GM04503 (cell line): ENCODE measurements at places on chromosomes 1 and 21.

GRCh38 chr1:201573030-201573429, 34.1 kb downstream of the NAV1 start:
- no peak for DNase-seq

- DNase-seq, result no peak
Observed at GRCh38 chr1:5752746-5753548, 239.3 kb downstream of the NPHP4 start.

GRCh38 chr1:14517841-14518180, 80.7 kb upstream of the KAZN start:
- DNase-seq, result no peak

DNA sequence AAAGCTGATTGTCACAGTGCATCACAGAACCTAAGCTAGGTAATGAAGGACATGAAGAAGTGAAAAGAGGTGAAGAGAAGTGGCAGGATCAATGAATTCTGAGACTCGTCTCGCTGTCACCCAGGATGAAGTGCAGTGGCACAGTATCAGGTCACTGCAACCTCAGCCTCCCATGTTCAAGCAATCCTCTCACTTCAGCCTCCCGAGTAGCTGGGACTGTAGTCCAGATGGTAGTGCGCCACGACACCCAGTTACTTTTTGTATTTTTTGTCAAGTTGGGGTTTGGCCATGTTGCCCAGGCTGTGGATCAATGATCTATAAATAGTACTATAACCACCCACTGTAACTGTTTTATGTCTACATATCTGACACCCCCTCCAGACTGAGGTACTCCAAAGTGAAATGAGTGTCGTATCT, 33.1 kb downstream of the PTP4A2 start:
- no peak for DNase-seq

DNA sequence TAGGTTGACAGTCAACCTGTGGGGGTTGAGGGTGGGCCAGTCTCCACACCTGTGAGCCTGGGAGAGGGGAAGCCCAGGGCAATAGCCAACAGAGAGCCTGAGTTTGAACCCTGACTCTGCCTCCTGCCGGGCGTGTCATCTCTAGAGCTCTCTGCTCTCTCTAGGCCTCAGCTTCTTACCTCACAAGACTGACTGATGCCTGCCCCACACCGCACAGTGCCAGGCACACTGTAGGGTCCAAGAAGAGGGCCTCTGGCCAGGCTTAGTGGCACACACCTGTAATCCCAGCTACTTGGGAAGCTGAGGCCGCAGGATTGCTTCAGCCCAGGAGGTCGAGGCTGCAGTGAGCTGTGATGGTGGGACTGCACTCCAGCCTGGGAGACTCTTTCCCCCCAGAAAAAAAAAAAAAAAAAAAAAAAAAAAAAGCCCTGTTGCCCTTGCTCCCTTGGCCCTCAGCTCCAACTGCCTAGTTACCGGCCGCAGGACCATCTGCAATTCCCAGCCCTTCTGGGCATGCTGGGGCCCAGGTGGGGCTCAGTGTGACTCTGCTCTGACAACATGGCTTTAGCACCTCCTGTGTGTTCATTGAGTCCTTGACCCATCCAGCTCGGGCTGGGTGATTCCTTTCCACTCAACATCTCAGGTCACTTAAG, 25.1 kb downstream of the GRHL3 start:
- no peak for DNase-seq

DNA sequence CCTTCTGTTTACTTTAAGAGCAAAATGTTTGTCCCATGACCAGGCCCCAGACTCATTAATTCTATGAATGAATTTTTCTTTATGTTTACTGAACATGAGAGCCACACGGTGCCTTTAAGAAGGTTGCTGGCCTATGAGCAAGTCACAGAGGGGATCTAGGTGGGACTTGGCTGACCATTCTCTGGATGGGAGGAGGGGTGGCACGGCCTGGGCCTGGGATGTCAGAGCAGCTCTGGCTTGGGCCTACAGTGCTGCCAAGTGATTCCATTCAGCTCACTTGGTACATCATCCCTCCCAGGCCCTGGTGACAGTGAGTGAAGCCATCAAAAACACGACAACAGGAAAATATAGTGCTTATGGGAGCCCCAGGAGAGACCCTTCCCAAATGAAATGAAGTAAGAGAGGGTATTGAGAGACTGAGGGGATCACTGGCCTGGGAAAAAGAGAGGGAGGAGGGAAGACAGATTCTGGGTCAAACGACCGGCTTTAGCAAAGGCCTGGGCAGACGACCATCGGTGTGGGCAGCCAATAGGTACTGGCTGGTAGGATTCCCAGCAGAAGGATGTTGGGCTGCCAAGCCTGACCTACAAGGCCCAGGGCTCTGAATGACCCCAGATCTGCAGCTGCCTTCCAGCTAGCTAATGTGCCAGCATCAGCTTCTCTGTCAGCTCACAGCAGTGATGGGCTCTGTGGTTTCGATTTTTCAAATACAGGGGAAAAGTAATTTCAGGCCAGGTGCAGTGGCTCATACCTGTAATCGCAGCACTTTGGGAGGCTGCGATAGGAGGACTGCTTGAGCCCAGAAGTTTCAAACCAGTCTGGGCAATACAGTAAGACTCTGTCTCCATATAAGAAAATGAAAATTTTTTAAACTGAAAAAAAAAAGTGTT, 3.3 kb downstream of the TMEM53 start:
- DNase-seq, result no peak

GRCh38 chr1:35599411-35599810, 26.3 kb downstream of the TFAP2E start:
- no peak for DNase-seq

DNA sequence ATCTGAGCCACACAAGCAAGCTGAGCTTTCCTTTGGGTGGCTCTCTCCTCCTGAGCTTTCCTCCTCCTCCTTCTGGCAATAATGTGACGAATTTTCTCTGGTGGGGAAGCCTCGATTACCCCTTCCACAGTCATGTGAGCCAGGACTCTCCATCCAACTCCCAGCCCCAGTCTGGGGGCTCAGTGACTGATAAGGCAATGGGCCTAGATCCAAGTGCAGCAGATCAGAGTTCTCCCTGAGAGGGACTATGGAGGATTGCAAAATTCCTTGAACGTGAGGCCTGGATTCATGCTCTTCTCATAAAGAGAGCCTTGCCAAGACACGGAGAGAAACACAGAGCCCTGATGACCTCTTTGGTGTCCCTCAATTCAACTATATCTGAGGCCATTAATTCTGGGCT, 31.3 kb upstream of the TRIM67 start:
- DNase-seq, result no peak

DNA sequence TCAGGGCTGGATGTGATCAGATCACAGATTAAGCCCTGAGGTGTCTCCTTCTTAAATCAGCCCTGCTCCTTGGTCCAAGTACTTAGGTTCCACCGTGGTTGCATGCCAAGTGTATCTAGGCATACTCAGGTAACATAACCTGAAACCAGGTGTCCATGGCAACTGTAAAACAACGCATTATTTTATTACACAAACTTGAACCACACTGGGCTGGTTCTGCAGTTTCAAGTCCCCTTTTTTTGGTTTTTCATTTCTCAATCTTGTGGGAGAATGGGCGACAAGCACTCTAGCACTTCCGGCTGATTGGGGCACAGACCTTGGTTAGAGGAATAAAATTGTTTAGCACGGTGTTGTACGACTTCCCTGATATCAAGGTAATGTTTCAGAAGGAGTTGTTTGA, 65.2 kb downstream of the GBP6 start:
- DNase-seq, result no peak

DNA sequence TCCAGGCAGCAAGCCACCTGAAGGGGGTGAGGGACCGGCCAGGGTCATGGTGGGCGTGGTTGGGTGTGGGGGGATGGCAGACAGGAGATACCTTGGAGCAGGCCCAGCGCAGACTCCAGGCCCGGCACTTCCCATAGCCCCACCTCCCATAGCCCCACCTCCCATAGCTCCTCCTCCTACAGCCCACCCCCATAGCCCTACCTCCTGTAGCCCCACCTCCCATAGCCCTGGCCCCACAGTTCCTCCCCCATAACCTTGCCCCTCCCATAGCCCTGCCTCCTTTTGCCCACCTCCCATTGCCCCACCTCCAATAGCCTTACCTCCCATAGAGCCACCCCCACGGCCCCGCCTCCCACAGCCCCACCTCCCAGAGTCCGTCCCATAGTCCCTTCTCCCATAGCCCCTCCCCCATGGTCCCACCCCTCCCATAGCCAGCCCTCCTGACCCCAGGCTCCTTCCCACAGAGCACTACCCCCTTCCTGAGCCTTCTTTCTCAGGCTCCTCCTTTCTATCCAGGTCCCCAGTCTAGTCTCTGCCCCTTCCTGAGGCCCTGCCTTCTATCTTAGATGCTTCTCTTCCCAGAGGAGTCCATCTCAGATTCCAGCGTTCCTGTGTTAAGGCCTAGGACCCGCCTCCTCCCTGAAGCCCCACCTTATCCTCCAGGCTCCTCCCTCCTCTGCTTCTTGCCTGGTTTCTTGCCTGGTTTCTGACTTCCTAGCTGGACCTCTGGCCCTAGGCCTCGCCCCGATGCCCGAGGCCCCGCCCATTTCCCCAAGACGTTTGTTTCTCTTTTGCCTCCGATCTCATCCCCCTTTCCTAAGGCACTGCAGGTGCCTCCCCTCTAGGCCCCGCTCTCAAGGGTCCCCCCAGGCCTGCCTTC, 46.8 kb downstream of the PTPRU start:
- no peak for DNase-seq

DNA sequence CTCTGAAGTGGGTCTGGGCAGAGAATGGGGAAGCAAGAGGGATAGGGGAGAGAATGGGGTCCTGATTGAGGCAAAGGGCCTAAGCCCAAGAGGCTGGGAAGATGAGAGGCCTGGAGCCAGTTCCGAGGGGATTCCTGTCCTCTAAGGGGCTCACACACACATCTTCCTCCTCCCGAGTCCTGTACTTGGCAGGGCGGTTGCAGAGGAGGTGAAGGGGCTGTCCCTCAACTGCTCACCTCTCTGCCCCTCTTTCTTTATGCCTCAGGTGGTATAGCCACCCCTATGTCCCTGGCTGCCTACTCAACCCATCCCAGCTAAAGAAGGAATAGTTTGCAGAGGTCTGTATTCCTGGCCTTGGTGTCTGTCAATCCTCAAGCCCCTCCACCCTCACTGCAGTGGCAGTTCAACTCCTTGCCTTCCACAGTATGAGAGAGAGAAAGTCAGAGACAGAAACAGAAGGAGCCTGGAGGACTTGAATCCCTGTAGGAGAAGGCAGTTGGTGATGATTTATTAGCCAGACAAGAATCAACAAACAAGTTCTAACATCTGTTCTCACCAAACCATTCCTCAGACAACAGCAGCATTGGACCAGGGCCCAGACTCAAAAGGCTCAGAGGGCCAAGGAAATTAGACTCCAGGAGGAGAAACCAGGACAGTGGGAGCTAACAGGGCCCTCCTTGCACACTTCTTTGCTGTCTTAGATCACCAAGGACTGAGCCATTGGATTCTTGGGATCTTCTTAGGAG, 10.7 kb downstream of the SH2D2A start:
- peak; percentile 76 for DNase-seq

DNA sequence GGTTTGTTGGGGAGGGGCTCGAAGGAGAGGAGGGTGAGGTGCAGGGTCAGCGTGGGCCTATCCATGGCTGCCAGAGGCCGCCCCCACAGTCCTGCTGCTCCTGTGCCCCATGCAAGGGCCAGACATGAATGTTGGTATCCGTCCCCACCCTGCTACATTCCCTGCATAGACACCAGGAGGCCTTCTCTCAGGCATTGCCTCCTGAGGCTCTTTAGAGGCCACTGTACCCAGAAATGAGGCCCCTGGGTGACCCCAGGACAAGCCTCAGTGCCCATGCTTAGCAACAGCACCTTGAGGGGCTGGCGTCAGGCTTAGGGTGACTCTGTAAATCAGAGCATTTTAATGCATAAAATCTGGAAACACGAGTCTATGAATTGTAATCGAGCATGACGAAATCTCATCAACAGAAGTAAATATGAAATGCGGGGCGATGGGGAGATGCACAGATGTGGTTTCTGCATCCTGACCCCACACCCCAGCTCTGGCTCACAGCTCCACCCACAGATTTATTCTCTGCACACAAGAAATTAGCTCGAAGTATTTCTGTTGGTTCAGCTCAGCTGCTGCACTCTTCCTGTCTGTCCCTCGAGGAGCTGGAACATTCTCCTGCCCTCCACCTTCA, 124.0 kb upstream of the CSF3R start:
- no peak for DNase-seq

- no peak for DNase-seq
Observed at GRCh38 chr1:204730826-204731459, 45.4 kb upstream of the LRRN2 start.

DNA sequence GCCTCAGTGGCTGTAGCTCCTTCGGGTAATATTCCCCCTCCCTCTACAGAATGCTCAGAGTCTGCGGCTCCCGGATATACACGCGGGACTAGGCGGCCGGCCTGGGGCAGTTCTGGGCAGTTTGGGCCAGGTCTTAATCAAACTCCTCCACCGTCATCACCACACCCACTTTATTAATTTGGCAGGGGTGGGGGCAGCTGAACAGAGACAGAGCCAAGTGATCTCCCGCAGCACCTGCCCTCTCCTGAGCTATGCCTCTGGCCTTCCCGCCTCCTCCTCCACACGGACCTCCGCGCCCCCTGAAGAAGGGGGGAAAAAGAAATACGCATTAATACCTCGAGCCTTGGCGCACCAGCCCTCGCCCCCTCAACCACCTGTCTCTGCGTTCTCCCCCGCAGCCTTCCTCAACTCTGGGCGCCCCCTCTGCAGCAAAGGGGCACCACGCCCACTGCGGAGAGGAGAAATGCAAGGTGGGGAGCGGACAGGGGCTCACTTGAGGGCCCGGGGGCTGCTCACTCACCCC, 42.6 kb downstream of the CD34 start:
- no peak for DNase-seq

GRCh38 chr1:30751830-30752650, 5.5 kb downstream of the LAPTM5 start:
- DNase-seq, result no peak

DNA sequence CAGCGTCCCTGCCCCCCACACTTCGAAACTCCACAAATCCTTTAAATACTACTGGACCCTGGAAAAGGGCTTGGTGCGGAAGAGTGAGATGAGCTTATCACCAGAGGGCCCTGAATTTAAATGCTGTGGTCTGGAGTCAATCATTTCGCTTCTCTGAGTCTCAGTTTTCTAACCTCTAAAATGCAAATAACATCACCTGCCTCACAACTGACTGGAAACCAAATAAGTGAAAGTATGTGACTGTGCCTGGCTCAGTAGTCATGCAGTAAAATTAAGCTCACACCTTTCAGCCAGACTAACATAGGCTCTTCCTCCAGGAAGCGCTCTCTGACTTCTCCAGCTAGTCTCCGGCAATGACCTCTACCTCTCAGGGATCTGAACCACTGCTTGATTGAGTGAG, 4.2 kb downstream of the GJA4 start:
- DNase-seq, result no peak

DNA sequence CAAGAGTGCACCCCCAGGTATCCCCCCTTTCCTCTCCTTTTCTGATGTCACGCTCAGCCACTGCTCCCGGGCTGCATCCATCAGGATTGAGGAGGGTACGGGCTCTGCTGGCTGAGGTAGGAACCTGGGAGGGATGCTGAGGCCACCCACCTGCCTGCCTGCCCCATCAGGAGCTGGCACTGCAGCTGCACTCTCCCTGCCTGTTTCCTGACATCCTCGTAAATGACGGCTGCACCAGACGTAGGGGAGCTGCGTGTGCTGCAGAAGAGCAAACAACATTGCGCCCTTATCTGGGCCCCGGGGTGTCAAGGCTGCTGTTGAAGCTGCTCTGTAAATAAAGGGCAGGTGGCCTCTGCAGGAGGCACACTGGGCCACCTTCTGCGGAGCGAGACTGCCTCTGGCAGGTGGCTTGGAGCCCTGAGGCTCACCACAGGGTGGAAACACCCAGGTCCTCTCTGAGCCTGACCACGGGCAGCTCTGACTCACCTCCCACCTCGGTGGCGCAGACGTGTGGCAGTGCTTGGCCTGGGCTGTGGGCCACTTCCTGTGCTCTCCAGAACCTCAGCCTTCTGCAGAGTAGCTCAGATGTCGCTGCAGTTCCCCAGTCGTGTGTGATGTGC, 30.9 kb downstream of the SNAP47 start:
- DNase-seq, result no peak

GRCh38 chr1:114149211-114149610, 4.5 kb downstream of the SYT6 start:
- no peak for DNase-seq
